ENCODE measurements at places on chromosomes 12 and 14.

GRCh38 chr14:32650665-32651064 is 288.0 kb upstream of the NPAS3 start:
- no peak for DNase-seq

DNA sequence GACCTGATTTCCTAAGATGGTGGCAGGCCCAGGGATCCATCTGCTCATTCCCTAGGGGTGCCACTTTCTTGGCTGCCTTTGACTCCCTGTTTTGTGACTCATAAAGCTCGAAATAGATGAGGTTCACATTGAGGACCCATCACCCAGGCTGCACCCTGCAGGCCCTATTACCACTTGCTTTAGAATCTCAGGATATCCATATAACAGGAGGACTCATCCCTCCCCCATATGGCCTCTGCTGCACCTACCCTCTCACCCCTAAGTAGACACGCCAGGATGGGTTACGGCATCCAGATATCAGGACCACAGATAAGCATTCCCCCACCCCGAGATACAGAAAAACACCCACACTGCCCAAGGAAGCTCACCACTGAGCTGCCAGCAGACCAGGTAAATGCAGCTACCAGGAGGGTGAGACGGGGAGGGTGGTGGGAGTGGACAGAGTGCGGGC is 155.7 kb downstream of the DPF3 start:
- no peak for DNase-seq

- DNase-seq = no peak
Measured at GRCh38 chr14:35339761-35340406, 47.7 kb downstream of the PSMA6 start.

DNA sequence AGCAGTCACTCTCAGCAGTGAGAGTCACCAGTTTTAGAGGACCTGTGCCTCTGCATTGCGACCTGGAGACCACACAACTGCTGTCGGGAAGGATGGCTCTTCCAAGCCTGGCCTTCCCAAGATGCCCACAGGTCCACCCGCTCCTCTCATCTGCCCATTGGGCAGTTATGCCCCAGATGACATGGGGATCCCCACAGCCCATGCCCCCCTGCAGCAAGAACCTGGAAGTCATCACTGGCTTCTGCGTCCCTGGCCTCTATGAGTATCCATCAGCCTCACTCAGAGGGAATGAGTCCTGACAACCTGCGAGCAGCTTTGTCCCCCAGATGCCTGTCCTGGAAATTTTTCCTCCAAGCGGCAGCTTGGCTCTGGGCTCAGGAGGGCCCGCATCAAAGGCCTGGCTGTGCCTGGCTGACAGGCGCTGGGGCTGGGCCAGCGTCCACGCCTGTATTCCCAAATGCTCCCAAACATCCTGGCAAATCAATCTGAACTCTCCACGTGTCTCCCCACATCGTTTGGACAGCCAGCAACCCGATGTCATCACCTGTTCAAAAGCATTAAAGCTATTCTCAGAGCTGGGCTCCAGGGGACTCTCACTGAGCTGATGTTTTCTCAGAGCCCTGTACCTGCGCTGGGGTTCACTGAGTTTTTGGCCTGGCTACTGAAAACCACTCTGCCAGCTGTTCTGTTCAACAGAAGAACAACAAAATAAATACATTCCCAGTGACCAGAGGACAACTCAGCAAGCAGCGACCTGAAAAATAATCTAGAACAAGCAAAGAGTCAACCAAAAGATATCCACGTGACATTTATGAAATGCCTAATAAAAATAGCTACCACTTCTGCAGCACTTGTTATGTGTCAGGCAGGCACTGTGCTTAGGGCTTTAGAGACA is 57.8 kb downstream of the CLMN start:
- DNase-seq = no peak

DNA sequence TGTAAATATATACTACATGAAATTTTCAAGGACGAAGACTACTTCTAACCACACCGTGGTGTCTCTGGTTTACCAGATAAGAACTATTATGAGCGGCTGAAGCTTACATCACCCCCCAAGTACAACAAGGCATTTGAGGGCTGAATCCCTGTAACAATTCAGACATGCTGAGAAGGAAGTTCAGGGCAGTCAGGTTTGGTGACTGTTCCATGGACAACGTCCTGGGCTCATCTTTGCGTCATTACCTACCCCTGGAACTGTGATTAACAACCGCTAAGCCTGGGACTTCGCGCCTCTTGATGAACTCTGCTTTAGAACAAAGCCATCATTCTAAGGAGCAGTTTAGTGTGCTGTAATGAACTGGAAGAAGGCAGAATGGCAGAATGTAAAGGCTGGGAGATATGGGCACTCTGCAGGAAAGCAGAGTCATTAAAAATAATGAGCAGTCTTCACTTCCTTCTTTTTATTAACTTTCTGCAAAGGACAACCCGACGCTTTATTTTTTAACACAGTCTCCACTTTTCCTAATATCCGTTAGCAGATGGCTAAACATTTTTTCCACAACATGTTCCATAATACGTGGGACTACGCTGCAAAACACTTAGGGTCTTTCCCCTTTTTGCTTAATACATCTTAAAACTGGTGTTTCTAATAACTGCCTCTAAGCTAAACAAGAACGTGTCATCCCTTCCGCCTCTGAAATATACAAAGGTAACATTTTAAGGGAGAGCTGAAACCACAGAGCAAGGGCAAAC is 263.2 kb downstream of the ADAMTS20 start:
- no peak for DNase-seq

DNA sequence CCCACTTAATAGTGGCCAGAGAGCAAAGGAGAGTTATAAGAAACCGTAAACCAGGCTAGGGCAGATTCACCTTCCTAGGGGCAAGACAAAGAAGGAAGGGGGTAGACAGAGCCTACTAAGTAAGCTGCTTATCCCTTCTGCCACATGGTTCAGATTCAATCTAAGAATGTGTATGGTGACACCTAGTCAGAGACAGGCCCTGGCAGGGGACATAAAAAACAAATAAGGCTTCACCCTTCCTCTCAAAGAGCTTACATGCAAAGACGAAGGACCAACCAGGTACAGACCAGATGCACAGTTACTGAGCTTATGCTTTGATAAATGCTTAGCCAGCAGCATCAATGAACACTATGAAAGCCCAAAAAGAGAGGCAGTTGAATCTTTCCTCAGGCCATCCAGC is 4.4 kb downstream of the CYP27B1 start:
- no peak for DNase-seq

DNA sequence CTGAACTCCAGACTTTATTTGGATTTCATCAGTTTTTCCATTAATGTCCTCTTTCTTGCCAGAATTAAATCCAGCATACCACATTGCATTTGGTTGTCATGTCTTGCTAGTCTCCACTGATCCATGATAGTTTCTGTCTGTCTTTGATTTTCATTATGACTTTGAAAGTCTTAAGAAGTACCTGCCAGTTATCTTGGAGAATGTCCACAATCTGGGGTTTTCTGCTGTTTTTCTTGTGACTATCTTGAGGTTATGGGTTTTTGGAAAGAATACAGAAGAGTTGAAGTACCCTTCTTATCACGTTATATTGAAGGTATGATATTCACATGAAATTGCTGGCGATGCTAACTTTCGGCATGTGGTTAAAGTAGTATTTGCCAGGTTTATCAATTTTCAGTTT is 282.3 kb upstream of the PRICKLE1 start:
- DNase-seq = no peak

All from GM04504 (cell line).